Central memory CD8-positive, alpha-beta T cell (primary cell): ENCODE measurements at places on chromosomes 16 and 17.
A peak's percentile ranks its signal among the peaks of the same experiment; 100 is the strongest.

- no peak for DNase-seq
These were observed 35.3 kb downstream of the FAM20A start for GRCh38 chr17:68565661-68566441.

DNA sequence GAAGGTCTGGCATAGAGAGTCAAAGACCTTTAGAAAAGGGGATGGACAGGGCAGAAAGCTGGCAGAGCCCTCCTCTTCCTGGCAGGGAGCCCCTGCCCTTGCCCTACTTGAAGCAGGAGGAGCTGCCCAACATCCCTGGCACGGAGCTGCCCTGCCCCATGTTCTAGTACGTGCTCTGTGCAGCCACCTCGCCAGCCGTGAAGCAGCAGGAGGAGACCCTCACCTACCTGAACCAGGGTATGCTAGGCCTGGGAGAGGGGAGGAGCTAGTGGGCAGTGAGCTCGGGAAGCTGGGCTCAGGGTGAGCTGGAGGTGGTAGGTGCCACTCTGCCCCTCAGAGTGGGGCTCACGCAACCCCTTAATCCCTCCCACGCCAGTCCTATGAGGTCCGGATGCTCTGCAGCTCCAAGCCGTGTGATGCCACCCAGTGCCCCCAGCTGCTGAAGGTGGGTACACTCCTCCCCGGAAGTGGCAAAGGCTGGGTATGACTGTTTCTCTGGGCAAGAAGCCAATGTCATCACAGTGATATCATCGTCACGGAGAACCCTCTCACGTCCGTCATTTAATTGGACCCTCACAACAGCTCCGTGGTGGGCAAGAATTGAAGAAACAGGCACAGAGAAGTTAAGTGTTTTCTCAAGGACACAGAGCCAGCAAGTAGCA, 12.7 kb upstream of the STAC2 start:
- peak; percentile 60 for DNase-seq

DNA sequence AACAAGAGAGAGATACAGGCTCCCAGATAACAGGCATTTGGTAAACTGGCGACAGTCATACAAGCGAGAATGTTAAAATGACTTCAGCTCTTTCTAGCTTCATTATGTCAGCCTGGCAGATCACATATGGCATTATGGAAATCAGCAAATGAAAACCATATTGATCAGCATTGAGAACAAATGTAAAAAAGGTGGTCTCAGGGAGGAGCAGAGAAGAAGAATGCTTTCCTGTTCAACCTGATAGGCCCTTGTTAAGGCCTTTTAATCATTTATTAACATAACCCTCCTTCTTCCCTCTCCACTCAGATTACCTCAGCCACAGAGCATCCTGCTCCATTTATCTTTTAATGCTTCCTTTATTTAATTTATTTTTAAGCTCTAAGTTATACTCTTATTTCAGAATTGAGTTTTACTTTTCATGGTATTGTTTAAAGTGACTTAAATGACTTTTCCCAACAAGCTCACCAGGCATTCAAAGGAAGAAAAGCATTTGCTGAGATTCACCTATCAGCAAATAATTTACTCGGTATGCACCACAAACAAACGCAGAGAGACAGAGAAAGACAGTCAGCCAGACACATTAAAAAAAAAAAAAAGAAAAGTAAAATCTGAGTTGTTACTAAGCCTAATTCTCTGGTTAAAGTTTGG, 243.9 kb upstream of the TBX2 start:
- no peak for DNase-seq

DNA sequence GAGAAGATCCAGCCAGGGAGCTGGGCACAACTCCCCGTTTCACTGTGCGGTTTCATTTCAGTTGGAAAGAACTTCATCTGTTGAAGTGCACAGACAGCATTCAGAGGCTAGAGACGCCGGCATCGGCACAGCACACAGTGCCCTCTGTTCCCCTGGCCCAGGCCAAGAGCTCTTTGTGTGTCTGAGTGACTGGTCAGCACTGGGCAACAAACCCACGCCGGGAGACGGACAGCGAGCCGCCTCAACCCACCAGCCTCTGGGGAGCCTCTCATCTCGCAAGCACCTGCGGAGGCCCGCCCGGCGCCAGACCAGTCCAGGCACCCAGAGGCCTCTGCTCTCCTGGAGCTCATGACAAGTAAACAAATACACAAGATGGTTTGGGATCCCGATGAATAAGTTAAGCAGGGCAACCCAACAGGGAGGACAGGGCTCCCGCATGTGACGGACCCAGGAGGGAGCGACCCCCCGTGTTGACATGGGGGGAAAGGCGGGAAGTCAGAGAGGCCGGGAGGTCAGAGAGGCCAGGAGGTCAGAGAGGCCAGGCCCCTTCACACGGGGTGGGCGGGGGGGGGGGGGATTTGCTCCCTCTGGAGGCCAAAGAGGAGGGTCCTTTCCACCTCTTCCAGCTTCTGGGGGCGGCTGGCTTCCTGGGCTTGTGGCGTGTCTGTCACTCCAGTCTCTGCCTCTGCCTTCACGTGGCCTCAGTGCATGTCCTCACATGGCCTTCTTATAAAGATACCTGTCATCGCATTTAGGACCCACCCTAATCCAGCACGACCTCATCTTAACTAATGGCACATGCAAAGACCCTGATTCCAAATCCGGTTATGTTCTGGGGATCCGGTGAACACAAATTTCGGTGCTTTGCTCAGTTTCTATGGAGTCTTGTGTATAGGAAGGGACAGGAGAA, 25.8 kb upstream of the KLHDC4 start:
- no peak for DNase-seq

DNA sequence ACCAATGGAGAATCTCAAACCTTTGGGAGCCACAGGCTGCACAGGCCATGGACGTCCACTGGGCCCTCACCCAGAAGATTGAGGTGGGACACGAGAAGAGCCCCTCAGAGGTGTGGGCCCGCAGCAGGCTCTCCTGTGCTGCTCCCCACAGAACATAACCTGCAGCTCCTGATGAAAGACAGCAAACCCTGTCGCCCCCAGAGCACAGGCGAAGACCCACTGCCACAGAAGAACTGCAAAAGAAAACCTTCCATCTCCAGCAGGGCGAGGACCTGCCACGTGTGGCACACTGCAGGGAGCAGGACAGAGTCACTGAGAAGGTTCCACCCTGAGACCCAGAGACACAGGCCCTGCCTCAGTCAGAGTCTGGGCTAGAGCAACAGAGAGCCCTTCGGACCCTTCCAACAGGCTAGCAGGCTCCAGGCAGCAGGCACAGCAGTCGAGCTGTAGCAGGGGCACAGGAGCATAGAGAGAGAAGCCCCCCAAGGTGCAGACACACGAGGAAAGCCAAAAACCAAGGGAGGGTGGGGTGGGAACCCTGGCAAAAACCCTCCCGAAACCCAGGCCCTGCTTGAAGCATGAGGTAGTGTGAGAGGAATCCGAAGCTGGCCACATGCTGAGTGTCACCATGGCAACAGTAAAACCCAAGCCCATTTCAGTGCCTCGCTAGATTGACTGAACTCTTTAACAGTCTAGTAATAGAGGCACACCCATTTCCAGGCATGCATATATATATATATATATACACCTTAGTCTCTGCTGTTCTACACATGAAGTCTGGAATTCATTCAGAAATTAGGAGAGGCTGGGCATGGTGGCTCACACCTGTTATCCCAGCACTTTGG, 60.0 kb upstream of the CHMP6 start:
- no peak for DNase-seq

GRCh38 chr16:71357681-71358080, 842 bp upstream of the CALB2 start:
- DNase-seq, result no peak

- no peak for DNase-seq
These were observed 59.7 kb upstream of the DHX40 start for GRCh38 chr17:59505610-59506276.

- no peak for DNase-seq
These were observed 115.3 kb downstream of the CEP112 start for GRCh38 chr17:66076546-66077190.

- DNase-seq, result no peak
These were observed 5.9 kb downstream of the ADAD2 start for GRCh38 chr16:84196727-84197394.

GRCh38 chr16:55453909-55454308, 25.1 kb upstream of the MMP2 start:
- DNase-seq, result no peak

GRCh38 chr17:35214631-35215273, 20.6 kb upstream of the SLC35G3 start:
- DNase-seq, result no peak

GRCh38 chr17:30717291-30718098, 107.0 kb downstream of the CRLF3 start:
- no peak for DNase-seq

- DNase-seq, result peak; percentile 54
These were observed 38.1 kb downstream of the SOST start for GRCh38 chr17:43720311-43721060.

DNA sequence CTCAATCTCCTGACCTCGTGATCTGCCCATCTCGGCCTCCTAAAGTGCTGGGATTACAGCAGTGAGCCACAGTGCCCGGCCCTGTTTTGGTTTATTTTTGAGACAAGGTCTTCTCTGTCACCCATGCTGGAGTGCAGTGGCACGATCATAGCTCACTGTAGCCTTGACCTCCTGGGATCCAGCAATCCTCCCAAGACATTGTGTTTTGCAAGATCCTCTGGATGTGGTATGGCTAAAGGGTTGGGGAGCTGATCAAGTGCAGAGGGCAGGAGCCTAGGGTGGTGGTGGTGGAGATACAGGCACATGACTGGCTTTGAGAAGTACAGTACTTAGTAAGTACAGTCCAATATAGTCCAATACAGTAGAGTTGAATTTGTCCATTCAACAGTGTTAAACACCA, 16.6 kb upstream of the TNS4 start:
- no peak for DNase-seq

- no peak for DNase-seq
These were observed 2.8 kb upstream of the PRKAR1A start for GRCh38 chr17:68509141-68510057.

GRCh38 chr17:7058831-7059447, 15.0 kb upstream of the SLC16A11 start:
- no peak for DNase-seq

- DNase-seq, result no peak
These were observed 2.3 kb upstream of the SOX9 start for GRCh38 chr17:72118335-72119076.

- DNase-seq, result no peak
These were observed 3.8 kb upstream of the SAMD14 start for GRCh38 chr17:50133769-50134099.

DNA sequence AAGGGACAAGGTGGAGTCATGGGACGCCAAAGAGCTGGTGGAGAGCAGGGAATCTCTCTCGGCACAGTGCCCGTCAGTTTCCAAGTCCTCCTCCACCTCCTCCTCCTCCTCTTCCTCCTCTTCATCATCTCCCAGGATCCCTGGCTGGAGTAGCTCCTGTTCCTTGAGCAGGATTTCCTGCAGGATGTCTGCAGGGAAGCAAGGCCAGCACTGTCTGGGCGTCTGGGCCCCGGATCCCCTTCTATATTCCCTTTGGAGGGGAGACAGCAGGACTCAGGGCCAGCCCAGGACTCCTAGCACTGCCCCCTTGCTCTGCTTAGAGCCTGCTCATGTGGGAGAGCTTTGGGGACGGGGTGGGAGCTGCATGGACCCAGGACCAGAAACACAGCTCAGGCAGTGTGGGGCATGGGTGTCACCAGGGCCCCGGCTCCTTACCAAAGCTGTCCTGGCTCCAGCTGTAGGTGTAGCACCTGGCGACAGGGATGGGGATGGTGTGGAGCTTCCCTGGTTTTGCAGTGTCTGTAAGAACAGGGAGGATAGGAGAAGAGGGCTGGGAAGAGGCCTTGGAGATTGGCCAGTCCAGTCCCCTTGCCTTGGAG, 21.3 kb upstream of the PIK3R6 start:
- DNase-seq, result no peak

DNA sequence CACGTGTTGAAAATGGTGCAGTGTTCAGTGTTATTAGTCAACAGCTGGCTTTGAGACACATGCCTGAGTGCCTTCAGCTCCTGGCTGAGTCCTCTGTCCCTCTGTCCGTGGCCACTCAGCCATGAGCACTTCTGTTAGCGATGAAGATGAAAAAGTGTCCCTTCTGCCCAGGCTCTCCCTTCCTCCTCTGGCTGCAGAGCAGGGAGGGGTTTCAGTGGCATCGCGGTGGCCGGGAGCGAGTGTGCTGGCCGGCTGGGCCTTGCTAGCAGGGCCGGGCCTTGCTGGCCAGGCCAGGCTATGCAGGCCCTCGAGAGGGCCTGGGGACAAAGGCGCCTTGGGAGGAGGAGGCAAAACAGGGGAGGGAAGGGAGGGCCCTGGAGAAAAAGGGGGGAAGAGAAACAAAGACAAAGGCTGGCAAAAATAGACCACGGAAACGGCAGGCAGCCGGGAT, 47.7 kb downstream of the CMIP start:
- DNase-seq, result no peak

DNA sequence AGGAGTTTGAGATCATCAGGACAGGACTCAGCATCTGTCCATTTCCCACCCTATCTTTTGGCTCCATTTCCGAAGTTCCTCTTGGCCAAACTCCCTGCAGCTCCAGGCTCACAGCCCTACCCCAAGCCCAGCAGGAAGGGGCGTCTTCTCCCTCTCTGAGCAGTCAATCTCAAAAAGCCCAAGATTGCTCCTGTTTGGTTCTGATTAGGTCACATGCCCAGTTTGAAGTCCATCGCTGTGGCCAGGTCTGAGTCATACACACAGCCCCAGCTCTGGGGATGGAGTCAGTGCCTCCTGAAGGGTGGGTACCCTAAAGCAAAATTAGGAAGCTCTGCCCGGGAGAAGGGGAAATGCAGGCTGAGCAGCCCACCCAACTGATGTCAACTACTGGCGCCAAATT, 23.9 kb downstream of the SNX20 start:
- DNase-seq, result no peak

- no peak for DNase-seq
These were observed 20.3 kb downstream of the SLC7A6OS start for GRCh38 chr16:68290450-68290849.

DNA sequence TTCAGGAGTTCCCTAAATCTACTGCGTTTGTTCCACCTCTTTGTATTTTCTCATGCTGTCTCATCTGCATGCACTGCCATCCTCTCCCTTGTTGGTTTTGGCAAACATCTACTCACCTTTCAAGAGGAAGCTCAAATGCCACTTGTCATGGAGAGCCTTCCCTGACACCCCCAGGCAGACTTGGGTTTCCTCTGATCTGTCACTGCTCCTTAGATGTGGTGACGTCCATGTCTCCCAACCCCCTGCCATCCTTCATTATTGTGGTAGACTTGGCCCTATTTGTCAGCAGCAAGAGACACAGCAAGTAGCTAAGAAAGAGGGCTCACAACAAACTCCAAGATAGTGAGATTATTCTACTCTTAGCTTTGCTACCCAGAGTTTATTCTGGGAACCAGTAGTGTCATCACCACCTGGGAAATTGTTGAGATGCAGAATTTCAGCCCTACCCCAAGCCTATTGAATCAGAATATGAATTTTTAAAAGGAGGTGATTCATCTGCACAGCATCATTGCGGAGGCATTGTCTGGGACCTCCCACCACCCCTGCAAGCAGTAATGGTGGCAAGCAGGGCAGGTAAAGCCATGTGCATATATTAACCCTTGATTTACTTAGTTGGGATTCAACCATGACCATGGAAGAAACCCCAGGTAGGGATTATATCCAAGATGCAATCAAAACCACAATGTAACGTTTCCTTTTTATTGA, 248.9 kb downstream of the SHISA9 start:
- DNase-seq, result no peak
